Body of pancreas (tissue), 4 donors: ENCODE measurements at places on chromosomes 11 and 22. TPM values are rescaled to one million over a fixed set of nuclear protein-coding genes. Genes with fewer than 3 reads are reported as not detected.
A peak's percentile ranks its signal among the peaks of the same experiment; 100 is the strongest.

DNA sequence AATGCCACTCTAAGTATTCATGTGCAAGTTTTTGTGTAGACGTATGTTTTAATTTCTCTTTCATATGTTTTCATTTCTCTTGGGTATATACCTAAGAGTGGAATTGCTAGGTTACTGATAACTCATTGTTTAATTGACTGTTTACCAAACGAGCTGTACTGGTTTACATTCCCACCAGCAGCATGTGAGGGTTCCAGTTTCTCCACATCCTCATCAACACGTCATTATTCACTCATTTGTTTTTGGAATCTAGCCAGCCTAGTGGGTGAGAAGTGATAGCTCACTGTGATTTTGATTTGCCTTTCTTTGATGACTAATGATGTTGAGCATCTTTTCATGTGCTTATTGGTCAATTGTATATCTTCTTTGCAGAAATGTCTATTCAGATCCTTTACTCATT is 4.0 kb downstream of the ANKRD13D start:
- H3K4me1 ChIP-seq, result peaks cover 22% of the 10 kb centered on the region
- no peak overlapping the region for H3K4me3 ChIP-seq

DNA sequence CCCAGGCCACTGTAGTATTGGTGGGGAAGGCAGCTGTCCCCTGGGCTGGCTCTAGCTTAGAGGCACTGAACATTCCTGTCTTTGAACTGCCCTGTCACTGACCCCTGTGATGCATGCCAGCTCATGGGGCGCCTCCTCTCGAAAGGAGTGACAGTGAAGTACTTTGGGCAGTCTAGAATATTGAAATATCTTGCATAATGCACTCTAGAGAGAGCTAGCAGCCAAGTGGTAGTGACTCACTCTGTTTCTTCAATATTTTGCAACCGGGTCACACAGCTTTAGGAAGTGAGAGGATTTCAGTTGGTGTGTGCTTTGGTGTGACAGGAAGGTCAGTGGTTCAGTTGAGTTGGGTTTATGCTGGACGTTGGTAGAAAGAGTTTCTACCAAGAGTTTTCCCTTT is 35.5 kb upstream of the ST14 start:
- H3K36me3 ChIP-seq, result no peaks in the 10 kb centered on the region
- H3K27me3 ChIP-seq, result no peaks in the 10 kb centered on the region
- H3K27ac ChIP-seq, result no peak overlapping the region
- H3K4me3 ChIP-seq, result no peak overlapping the region
- peak; percentile 74 for DNase-seq

DNA sequence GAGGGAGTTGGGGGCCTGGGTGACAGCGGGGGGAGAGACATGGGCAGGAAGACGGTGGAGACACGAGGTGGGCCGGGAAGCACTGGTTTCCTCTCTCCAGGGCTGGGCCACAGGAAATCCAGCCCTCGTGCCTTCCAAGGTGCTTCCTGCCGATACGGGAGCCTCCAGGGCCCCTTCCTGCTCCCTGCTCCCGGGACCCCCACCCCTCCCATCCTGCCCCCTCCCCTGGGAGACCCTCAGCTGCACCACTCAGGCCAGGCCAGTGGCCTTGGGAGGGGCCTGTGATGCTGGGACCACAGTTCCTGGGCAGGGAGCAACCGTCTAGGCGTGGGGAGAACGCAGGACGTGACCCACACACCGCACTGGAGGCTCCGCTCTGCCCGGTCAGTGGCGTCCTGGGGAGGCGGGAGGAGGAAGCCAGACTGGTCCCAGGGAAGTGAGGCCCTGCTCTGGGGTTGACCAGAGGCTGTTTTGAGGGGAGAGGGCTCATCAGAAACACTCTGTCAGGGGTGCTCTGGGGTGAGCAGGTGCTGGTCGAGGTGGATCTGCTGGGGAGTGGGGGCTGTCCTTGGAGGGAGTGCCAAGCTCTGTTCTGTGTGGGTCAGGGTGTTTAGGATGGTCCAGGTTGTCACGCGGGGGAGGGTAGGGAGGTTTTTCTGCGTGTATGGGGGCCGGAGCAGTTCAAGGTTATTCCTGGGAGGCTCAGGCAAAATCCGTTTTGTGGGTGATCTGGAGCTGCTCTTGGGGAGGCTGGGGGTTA is at the start of gene SHANK3:
SHANK3 (plus strand) TSS at position 353 of the 760 bp plus-strand sequence.
- no peak within 1 kb of the TSS for H3K27ac ChIP-seq
- DNase-seq, result peak; percentile 26
- H3K27me3 ChIP-seq, result no peaks in the 10 kb centered on the region
- peaks cover 11% of the 10 kb centered on the region for H3K4me1 ChIP-seq

CCDC73 gene
- total RNA-seq, result 0.26 TPM
